ENCODE measurements at places on chromosomes 13 and 19.

GRCh38 chr13:110309661-110310524, 2.8 kb downstream of the COL4A2 start:
- no peak for DNase-seq

- no peak for DNase-seq
Observed at GRCh38 chr13:108962654-108963053, 333.2 kb downstream of the MYO16 start.

DNA sequence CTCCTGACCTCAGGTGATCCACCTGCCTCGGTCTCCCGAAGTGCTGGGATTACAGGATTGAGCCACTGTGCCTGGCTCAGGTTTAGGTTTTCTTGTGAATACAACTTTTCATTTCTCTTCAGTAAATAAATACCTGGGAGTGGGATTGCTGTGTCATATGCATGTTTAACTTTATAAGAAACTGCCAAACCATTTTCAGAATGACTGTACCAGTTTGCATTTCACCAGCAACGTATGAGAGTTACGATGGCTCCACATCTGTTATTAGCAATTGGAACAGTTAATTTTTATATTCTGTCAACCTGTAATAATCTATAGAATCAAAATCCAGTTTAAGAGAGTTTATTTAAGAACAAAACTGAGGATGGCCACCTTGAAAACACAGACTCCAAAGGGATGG, 52.2 kb downstream of the TEX26 start:
- no peak for DNase-seq

- DNase-seq: no peak
Observed at GRCh38 chr13:46617229-46617721, 64.3 kb downstream of the LRCH1 start.

DNA sequence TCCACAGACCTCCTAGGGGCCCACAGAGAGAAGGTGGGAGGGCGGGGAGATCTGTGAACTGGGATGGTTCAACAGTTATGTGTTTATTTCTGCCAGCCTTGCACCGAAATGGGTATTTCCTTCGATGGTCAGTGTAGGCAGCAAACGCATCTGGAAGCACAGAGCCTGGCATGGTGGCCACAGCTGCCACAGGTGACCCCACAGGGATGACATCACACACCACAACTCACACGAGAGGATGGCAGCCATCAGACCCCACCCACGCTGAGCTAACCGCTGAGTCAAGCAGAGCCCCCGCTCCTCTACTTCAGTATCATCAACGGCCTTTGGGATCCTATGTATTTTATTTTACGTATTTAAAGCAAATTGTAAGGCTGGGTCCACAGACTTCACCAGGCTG, 37.4 kb downstream of the NAXD start:
- no peak for DNase-seq

DNA sequence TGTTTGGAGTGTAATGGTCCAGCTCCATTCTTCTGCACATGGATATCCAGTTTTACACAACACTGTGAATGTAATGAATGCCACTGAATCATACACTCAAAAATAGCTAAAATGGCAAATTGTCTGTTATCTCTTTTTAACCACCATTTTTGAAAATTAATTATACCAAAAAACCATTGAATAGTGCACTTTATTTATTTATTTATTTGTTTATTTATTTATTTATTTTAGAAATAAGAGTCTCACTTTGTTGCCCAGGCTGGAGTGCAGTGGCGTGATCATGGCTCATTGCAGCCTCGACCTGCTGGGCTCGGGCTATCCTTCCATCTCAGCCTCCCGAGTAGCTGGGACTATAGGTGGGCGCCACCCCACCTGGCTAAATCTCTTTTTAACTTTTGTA, 7.3 kb upstream of the CEACAM19 start:
- no peak for DNase-seq

- DNase-seq: no peak
Observed at GRCh38 chr19:28239270-28239669, 973.7 kb downstream of the UQCRFS1 start.

- no peak for DNase-seq
Observed at GRCh38 chr19:10473192-10473591, 30.0 kb downstream of the KEAP1 start.

- DNase-seq: no peak
Observed at GRCh38 chr13:74667656-74668203, 533.5 kb upstream of the KLF12 start.

DNA sequence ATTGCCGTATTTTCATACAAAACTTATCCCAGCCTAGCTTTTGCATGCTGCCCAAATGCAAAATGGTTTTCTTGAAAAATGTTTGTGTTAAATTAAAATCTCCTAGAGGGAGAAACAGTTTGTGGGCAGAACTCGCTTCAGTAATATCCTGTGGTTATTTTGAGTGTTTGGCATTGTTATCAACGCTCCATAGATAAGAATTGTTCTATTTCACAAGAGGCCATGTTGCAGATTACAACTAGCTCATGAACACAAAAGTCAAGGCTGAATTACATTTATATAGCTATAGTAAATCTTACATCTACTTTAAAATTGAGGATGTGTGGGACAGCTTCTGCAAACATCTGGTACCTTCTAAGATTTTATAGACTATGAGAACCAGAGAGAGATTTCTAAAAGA, 447.9 kb downstream of the DCT start:
- no peak for DNase-seq

- no peak for DNase-seq
Observed at GRCh38 chr13:96492766-96493165, 402.9 kb downstream of the HS6ST3 start.

DNA sequence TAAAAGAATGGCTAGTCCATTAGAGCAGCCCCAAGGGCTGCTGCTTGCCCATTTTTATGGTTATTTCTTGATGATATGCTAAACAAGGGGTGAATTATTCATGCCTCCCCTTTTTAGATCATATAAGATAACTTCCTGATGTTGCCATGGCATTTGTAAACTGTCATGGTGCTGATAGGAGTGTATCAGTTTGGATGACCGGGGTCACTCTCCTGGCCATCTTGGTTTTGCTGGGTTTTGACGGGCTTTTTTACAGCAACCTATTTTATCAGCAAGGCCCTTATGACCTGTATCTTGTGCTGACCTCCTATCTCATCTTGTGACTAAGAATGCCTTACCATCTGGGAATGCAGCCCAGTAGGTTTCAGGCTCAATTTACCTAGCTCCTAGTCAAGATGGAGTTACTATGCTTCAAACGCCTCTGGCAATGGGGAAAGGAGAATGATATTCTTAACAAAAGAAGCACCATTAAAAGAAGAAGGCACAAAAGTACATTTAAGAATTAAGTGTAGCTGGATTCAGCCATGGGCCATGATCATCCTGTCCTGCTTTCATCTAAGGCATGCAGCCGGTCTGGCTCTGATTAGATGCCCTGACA, 1156.0 kb downstream of the PCDH9 start:
- DNase-seq: no peak

DNA sequence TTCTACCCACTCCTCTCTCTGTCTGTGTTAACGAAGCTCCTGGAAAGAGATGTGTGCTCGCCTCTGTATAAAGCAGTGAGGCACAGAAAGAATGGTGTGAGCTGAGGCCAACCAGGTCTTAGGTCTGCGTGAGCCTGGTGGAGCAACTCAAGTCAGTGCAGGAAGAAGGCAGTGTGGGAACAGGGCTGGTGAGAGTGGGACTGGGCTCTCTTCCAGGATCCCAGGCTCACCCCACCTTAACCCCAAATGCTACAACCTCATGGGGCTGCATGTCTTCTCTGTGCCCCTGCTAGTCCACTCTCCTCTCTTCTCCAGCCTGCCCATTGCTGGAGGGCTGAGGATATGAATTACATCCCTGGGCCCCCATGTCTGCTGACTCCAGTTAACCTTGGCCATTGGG, 127.4 kb downstream of the DCT start:
- DNase-seq: no peak

DNA sequence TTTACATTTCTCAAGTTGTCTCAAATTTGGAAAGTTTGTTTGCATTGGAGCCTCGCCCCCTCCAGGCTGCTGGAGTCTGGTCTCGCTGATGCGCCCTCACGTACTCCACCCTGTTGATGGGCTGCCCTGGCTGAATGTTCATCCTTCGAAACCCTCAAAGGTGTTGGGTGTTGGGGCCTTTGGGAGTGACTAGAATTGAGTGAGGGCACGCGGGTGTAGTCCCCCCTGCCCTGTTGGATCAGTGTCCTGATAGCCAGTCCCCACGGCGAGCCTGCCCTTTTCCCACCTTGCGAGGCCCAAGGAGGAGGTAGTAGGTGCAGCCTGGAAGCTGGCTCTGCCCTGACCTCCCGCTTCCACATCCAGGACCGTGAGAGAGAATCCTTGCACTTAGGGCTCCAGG, 14.8 kb downstream of the TFDP1 start:
- DNase-seq: no peak

- no peak for DNase-seq
Observed at GRCh38 chr13:44088411-44088810, 208.7 kb downstream of the LACC1 start.

- no peak for DNase-seq
Observed at GRCh38 chr13:67107979-67108378, 122.2 kb downstream of the PCDH9 start.

- no peak for DNase-seq
Observed at GRCh38 chr19:58059003-58059670, at the start of gene ZNF135. Gene ZNF135, plus strand, starts transcription at chr19:58059282. Its CDS starts 721 bp downstream, at chr19:58060003.

GRCh38 chr13:28505543-28506135, 10.7 kb upstream of the FLT1 start:
- no peak for DNase-seq

GRCh38 chr19:18301718-18302111, 20.3 kb upstream of the JUND start:
- DNase-seq: no peak

- no peak for DNase-seq
Observed at GRCh38 chr13:40094056-40094455, 438.6 kb downstream of the COG6 start.

- DNase-seq: no peak
Observed at GRCh38 chr13:47334173-47334572, 437.3 kb upstream of the HTR2A start.

DNA sequence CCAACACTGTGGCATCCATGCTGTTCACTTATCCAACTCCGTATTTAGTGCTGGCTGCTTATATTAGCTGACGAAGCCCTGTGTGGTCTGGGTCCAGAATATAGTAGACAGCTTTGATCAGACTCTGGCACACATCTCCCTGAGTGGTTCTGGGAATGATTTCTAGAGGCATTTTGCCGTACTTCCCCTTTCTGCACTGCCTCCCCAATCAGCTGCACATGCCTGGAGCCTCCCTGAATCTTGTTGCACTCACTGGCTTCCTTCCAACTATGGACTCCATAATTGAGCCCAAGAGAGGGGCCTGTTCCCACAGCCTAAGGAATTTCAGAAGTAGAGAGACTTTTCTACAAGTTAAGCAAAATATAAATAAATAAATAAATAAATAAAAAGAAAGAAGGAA, 30.4 kb upstream of the PCDH8 start:
- DNase-seq: no peak

- DNase-seq: no peak
Observed at GRCh38 chr19:16604615-16605014, 23.4 kb downstream of the MED26 start.

DNA sequence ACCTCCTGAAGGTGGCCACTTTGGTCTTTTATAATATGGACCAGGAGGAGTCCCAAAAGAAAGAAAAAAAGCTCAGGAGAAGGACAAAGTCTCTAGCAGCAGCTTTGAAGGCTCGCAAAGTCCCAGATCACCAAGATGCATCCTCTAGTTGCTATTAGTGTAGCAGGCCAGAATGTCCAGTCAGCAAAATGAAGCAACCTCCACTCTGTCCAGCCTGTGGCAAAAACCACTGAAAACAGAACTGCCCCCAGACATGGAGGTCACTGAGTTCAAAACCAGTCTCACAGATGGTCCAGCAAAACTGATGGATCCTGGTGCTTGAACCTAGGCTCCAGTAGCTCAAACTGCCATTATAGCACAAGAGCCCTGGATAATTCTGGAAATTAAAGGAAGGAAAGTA, 10.4 kb downstream of the LILRB4 start:
- DNase-seq: no peak

DNA sequence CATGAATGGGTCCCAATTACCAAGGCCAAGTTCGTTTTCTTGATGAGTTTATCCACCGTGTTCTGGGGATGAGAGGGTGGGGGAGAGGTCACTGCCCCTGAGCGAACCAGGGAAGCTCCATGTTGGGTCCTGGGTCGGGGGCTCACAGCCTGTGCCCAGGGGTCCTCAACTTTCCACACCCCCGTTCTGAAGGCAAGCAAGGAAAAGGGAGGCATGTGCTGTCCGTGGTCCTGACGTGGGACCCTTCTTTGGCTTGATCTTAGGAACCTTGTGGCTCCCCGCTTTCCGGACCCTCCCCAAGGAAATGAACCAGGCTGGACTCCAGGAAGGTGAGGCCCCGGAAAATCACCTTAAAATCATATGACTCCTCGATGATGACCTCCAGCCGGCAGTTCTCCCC, 18.2 kb upstream of the MEIS3 start:
- DNase-seq: peak; percentile 41

DNA sequence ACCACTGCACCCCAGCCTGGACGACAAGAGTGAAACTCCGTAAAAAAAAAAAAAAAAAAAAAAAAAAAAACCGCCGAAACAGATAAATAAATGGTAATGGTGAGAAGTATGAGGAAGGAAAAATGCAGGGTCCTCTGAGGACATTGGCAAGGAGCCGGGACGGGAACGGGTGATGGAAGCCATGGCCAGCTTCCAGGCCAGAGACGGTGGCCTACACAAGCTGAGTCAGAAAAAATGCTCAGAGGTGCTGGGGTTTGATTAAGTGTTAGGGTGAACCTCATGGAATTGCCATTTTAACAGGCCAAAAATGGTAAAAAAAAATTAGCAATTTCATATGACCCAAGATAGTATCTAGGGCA, 866 bp upstream of the ZSWIM4 start:
- DNase-seq: no peak

DNA sequence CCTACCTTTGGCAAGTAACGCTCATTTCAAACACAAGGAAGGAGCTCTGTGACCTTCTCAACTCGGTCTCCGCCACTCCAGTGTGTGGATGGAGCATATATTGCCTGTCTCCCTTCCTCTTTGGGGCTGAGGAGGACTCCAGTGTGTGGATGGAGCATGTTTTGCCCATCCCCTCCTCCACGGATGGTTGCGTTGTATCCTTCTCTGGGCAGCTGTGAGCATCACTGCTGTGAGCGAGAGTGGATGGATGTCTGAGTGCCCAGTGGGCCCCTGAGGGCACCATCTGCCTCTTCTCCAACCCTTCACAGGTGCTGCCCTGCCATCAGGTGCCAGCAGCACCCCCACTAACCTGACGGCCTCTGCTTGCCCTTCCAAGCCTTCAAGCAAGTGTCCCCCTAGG, 186.2 kb downstream of the TEX29 start:
- DNase-seq: no peak

DNA sequence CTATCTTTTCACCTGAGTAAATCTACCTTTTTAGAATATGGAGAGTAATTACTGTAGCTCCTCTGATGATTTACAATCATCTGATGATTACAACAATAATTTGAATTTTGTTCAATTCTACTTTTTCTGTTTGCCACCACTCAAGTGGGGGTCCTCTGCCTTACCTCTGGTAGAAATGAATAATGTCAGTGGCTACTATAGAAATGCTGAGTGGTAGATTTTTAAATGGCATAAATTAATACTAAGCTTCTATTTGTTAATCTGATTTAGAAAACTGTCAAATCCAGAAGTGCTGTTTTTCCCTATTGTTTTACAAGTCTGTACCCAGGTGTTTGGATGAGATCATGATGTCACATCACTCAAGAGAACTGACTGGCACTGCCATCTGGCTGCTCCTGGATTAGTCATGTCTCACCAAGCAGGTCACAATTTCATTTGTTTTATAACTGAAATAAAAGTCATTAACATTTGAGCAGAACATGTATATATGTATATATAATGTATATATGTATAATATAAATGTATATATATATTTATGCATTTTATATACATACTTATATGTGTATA, 494.8 kb downstream of the TBC1D4 start:
- DNase-seq: no peak

All from HAP-1 (cell line).